Vagina (tissue), 2 donors: ENCODE measurements at places on chromosomes 7 and 10.

GRCh38 chr7:135661311-135662122, 797 bp upstream of the STMP1 start:
- DNase-seq = no peak

DNA sequence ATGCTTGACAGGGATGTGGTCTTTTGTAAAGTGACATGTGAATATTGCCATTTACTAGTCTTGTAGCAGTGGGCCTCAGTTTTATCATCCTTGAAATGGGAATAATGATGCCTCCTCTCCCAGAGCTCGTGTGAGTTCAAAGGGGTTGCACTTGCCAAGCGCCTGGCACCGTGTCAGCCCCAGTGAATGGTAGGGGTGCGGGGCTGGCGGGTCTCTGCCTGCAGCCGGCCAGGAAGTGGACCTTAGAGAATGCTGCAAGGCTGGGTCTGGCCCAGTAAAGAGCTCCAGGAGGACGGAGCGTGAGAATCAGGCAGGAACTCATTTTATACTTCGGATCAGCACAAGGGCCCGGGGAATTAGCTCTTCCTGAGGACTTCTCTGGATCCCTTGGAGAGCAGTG, 524.4 kb upstream of the FOXK1 start:
- no peak for DNase-seq

GRCh38 chr7:155312633-155313032, 15.0 kb downstream of the INSIG1 start:
- no peak for DNase-seq

GRCh38 chr10:9302140-9302746, 1247.8 kb downstream of the GATA3 start:
- DNase-seq = no peak

- DNase-seq = no peak
These were observed 46.8 kb downstream of the CDC14C start for GRCh38 chr7:48971173-48971572.

DNA sequence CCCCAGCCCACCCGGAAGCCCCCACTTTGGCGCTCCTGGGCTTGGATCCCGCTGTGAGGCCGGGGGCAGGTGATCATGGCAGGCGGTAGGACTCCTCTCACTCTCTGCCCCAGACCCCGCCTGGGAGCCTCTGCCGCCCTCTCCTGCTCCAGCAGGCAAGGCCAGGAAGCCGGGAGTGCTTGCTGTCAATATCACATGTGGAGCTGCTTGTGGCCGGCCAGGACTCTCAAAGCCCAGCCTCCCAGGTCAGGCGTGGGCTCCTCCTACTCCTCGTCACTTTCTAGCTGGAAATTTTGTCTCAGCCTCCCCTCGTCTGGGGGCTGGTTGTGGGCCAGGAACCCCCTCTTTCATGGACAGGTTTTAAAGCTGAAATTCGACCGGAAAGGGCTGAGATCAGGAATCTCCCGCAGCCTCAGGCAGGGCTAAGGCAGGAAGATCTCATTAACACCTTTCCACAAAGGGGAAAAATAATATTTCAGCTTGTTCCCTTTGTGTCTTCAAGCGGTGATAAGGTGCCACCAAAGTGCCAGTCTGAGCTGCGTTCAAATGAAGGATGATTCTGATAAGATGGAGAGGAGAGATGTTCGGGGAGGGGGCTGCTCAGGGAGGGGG, 273.6 kb upstream of the PODXL start:
- no peak for DNase-seq

GRCh38 chr7:136637813-136638212, 230.6 kb upstream of the CHRM2 start:
- no peak for DNase-seq

GRCh38 chr10:68880181-68880580, 20.9 kb upstream of the DDX50 start:
- no peak for DNase-seq

- no peak for DNase-seq
These were observed 46.2 kb downstream of the RGS10 start for GRCh38 chr10:119496273-119496672.
